Sigmoid colon (tissue), 7 donors: ENCODE measurements at places on chromosomes 3 and 15. TPM values are rescaled to one million over a fixed set of nuclear protein-coding genes. Genes with fewer than 3 reads are reported as not detected.

GRCh38 chr3:52481819-52482521, 13.2 kb upstream of the STAB1 start:
- no peak for DNase-seq
- peaks cover 82% of the 10 kb centered on the region for H3K36me3 ChIP-seq
- no peaks in the 10 kb centered on the region for H3K27me3 ChIP-seq
- H3K4me1 ChIP-seq, result peaks cover 27% of the 10 kb centered on the region
- no peak overlapping the region for H3K27ac ChIP-seq

Gene TMEM207
- not detected for total RNA-seq

Gene SERINC4
- total RNA-seq, result not detected

- H3K4me1 ChIP-seq, result no peaks in the 10 kb centered on the region
- H3K27ac ChIP-seq, result no peak overlapping the region
- no peak overlapping the region for H3K4me3 ChIP-seq
- no peaks in the 10 kb centered on the region for H3K27me3 ChIP-seq
- H3K36me3 ChIP-seq, result no peaks in the 10 kb centered on the region
Measured at GRCh38 chr3:186530415-186530814, 13.8 kb downstream of the CRYGS start.

DNA sequence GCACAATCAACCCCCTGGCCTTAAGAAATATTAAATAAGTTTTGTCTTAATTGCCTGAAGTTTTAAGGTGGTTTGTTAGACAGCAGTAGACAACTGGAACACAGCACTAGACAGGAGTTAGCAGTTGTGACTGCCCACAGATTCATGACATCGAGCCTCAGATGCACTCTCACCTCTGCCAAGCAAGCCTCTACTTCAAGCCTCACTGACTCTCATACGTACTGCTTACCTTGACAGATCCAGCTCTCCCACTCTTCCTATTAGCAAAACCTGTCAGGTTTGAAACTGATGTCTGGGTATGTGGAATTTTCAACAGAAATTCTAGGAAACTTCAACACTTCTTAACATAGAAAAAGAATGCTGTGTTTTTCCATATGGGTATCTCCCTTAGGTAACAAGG, 382.9 kb upstream of the DPH6 start:
- no peaks in the 10 kb centered on the region for H3K27me3 ChIP-seq
- H3K36me3 ChIP-seq, result no peaks in the 10 kb centered on the region
- H3K4me1 ChIP-seq, result no peaks in the 10 kb centered on the region
- no peak overlapping the region for H3K27ac ChIP-seq

GRCh38 chr15:68767833-68768232, 52.9 kb downstream of the ANP32A start:
- DNase-seq, result no peak
- H3K4me1 ChIP-seq, result no peaks in the 10 kb centered on the region
- H3K4me3 ChIP-seq, result no peak overlapping the region
- no peaks in the 10 kb centered on the region for H3K36me3 ChIP-seq
- H3K27me3 ChIP-seq, result no peaks in the 10 kb centered on the region
- no peak overlapping the region for H3K27ac ChIP-seq

- H3K36me3 ChIP-seq, result no peaks in the 10 kb centered on the region
- H3K4me1 ChIP-seq, result no peaks in the 10 kb centered on the region
- H3K27ac ChIP-seq, result no peak overlapping the region
- no peak overlapping the region for H3K4me3 ChIP-seq
- no peak for DNase-seq
Measured at GRCh38 chr3:112847692-112848091, 1.0 kb upstream of the CD200R1L start.

Gene PPP1R14D
- total RNA-seq, result not detected

Gene CHAC1
- total RNA-seq, result 0.66 TPM

Gene CYP1A2
- not detected for total RNA-seq
